ENCODE measurements at places on chromosomes 7 and 10. TPM values are rescaled to one million over a fixed set of nuclear protein-coding genes. Genes with fewer than 3 reads are reported as not detected.

Gene ODAD2
- polyA plus RNA-seq: not detected

Gene SLF2
- polyA plus RNA-seq: 22.0 TPM

Gene OR13A1
- 0.14 TPM for polyA plus RNA-seq

Gene HMX3
- polyA plus RNA-seq: 16.6 TPM

Gene JAKMIP3
- polyA plus RNA-seq: not detected

Gene MYPN
- polyA plus RNA-seq: not detected

Gene DGKB
- not detected for polyA plus RNA-seq

Gene LAMB1
- polyA plus RNA-seq: 1.6 TPM

Gene TMEM229A
- polyA plus RNA-seq: not detected

Gene GARIN1A
- 0.35 TPM for polyA plus RNA-seq

Gene GPER1
- 4.0 TPM for polyA plus RNA-seq

Gene CLDN3
- polyA plus RNA-seq: not detected

GRCh38 chr7:156778668-156779067 is 114.3 kb downstream of the LMBR1 start:
- DNase-seq: no peak

DNA sequence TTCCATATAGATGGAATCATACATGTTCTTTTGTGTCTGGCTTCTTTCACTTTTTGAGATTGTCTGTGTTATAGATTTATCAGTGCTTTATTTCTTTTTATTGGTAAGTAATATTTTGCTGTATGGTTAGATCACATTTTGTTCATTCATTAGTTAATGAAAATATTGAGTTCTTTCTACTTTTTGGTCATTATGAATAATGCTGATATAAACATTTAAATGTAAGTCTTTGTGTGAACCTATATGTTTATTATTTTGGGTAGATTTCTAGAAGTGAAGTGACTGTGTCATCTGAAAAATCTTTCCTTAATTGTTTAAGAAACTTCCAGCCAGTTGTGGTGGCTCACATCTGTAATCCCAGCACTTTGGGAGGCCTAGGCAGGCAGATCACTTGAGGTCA is 11.4 kb upstream of the VWDE start:
- DNase-seq: no peak

DNA sequence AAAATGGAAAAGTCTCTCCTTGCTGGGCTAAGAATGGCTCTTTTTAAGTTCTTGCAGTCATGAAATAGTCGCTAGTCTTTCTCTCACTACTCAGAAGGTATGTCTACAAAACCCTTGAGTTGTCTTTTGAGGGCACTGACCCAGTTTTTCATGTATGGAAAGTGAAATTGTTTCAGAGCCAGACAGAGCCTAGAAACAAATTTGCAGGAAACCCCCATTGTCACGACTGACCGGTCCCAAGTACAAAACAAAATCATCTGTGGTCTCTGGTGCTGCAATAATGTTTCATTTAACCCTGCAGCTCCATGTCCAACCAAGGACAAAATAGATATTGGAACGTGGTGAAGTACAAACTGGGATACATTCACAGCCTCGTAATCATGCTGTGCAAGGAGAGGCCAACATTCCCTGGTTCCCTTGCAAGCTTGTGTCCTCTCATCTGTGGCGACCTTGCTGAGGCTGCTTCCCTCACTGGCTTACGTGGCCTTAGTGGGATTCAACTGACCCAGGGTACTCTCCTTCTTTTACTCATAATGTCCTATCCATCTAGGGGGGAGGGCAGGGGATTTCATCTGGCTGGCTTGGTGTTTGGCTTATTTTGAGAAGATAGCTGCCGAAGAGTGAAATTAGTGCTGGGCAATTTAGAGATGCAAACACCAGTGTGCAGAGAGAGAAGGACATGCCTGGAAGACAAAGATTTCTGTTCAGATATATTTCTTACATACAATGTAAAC is 172.5 kb downstream of the IPMK start:
- DNase-seq: peak; percentile 3

- DNase-seq: no peak
These were observed 196.7 kb upstream of the MTPN start for GRCh38 chr7:136173874-136174273.

GRCh38 chr10:91198781-91199180 is 21.7 kb upstream of the PCGF5 start:
- peak; percentile 68 for DNase-seq

DNA sequence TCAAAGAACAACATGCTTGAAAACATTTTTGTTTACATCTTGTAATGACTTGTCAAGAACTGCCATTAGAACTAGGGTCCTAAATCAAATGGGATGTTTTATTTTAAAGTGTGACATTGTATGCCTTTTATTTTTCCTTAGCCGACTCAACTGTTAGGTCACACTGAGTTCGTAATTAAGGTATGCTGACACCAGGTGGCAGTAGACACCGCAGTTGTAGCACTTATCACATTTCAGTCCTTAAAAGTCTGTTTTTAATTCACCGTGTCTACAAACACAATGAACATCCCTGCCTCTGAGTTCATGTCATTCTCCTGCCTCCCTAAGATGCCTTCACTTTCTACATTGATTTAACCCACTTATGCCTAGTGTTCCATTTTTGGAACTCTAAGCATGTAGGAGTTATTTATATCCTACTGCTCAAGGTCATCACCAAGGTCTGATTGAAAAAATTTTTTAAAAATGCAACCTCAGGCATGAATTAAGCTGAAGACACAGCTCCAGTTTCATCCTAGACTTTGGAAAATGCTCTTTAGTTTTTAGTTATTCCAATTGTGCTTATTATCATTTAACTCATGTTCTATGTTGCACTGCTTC is 186.1 kb downstream of the BMPER start:
- no peak for DNase-seq

GRCh38 chr7:80107278-80107677 is 27.4 kb upstream of the GNAI1 start:
- DNase-seq: no peak

DNA sequence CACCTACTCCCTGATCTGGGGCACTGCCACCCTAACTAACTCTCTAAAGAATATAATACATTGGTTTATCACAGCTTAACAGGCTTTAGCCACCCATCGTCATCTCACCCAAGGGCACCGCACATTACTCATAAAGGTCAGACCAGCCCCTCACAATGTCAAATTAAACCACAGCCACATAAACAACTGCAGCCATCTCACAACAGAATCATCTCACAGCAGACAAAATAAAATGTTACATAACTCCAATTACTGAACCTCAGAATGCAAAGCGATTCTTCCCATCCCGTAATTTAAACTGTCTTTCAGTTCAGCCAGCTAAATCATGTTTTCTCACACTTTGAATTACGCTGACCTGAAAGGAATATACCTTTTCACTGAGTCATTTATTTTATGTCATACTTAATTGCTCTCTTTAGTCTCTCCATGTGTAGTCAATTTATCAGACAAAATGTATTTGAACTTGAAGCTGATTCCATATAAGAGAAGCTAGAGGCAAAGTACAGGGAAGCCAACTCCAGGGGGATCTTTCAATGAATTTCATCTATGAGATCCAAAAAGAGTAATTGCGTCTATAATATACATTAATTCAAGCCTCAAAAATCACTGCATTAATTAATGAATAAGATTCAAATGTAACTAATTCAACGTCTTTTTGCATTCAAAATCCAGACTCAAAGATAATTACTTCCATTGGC is 96.9 kb upstream of the NEBL start:
- DNase-seq: no peak

DNA sequence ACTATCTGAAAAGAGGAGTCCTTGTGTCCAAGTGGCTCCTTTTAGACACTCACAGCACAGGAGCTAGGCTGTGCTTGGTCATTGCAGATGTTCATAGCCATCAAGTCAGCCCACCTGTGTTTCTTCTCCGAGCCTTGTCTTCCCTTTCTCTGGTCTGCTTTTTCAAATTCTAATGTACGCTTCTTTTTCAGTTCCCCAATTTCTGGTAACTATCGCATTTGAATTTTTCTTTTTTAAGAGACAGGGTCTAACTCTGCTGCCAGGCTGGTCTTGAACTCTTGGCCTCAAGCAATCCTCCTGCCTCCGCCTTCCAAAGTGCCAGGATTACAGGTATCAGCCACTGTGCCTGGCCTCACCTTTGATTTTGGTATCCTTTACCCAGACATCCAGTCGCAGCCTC is 18.9 kb downstream of the APBB1IP start:
- peak; percentile 85 for DNase-seq

- DNase-seq: no peak
These were observed 3.6 kb upstream of the LRRC4 start for GRCh38 chr7:128034825-128035224.

DNA sequence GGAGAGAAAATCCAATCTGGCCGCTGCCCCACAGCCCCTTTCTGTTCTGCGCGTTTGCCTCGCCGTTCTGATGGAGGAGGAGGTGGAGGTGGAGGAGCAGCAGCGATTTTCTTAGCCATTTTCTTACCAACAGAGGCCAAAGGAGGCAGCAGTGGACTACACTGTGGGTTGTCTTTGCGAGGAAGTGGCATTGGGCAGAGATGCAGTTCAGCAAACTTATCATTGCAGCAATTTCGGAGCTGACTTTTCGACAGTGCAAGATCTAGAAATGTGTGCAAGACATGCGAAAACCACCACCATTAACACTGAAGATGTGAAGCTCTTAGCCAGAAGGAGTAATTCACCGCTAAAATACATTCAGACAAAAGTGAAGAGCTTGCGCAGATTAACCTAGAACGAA is 1.9 kb upstream of the ARL4A start:
- DNase-seq: no peak

GRCh38 chr7:29843093-29843492 is 36.8 kb downstream of the WIPF3 start:
- DNase-seq: no peak

DNA sequence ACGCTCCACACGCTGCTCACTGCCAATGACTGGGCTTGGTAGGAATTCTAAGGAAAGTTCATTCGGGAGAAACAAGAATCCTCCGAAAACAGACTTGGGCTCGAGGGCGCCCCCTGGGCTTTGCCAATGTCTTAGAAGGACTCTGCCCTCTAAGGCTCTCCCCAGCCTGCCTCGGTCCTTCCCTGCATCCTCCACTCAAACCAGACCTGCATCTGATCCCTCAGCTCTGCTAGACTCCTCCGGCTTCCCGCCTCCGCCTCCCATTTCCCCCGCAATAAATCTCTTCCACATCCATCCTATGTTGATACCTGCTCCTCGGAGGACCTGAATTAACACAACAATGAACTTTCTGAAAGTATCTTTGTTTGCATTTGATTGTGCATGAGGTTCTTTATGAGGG is 177.6 kb downstream of the PLPP4 start:
- DNase-seq: no peak

DNA sequence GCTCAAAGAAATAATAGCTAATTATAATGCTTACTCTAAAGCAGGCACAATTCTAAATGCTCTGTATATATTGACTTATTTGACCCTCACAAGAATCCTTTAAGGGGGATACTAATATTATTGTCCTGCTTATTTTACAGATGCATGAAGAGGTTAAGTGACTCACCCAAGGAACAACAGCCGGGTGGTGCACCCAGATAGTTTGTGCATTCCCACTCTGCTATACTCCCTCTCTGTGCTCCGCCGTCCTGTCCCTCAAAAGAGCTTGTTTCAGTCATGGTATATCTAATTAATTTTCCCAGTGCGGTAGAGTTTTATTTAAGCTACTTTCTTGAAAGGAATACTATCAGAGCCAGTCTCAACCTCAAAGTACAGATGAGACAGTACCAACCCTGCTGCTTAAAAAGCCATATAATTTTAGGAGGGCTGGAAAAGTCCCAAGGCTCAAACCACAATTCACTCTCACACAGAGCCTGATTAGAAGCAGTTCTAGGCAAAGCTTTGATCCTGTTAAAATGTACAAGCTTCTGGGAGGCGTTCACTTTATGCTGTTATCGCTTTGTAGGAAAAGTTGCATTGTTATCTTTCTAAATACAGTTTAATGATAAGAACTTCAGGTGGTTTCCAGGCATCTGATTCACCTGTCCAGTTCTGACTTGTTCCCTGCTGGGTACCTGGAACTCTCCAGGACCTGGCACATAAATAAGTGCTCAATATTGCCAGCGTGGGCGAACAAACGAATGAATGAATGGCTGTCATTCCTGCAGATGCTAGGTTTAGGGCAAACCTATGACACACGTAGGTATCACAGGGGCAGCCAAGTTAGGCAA is 261.5 kb upstream of the KLF14 start:
- DNase-seq: no peak

- no peak for DNase-seq
These were observed 68.4 kb downstream of the CDHR3 start for GRCh38 chr7:106031300-106032035.

GRCh38 chr10:84599254-84599653 is 270.9 kb downstream of the CCSER2 start:
- no peak for DNase-seq

DNA sequence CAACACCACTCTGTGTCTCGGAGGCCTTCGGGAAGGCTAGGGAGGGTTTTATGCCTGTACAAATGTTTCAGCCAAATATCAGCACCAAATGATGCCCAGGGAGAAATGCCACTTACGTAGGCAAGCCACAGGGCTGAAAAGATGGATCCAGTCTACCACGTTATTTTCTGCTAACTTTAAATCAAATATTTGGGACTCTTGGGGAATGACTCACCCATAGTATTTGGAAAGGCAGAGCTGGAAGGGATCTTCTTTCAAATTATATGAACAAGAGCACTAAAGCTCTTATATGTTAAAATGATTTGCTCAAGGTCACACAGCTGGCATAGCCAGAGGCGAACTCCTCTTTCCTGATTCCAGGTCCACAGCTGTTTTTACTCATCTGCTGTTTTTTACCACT is 591.4 kb downstream of the SORCS1 start:
- no peak for DNase-seq
